ENCODE measurements at places on chromosomes 16 and 17.

DNA sequence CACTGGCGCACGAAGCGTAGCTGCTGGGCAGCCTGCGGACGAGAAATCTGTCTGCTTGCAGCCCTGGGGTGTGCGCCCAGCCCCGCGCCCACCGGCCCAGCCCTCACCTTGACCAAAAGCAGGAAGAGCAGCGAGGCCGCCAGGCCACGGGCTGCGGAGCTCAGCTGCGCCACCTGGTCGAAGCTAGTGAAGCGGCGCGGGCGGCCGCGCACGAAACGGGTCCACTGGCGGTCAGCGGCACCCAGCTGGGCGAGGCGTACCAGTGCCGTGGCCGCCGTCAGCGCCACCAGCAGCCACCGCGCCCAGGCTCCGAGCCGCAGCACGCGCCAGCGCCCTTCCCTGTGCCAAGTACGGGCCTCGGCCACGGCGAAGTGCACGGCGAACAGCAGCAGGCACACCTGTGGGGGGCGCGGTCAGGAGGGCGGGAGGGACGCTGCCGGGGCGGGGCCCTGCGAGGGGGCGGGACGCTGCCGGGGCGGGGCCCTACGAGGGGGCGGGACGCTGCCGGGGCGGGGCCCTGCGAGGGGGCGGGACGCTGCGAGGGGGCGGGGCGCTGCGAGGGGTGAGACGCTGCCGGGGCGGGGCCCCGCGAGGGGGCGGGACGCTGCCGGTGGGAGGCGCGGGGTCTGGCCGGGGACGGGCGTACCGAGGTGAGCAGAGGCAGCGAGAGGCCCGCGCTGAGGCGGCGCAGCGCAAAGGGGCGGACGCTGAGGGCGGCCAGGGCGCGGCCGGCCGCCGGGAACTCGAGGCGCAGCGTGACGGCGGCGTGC is 43.2 kb downstream of the TSC2 start:
- no peak for DNase-seq

DNA sequence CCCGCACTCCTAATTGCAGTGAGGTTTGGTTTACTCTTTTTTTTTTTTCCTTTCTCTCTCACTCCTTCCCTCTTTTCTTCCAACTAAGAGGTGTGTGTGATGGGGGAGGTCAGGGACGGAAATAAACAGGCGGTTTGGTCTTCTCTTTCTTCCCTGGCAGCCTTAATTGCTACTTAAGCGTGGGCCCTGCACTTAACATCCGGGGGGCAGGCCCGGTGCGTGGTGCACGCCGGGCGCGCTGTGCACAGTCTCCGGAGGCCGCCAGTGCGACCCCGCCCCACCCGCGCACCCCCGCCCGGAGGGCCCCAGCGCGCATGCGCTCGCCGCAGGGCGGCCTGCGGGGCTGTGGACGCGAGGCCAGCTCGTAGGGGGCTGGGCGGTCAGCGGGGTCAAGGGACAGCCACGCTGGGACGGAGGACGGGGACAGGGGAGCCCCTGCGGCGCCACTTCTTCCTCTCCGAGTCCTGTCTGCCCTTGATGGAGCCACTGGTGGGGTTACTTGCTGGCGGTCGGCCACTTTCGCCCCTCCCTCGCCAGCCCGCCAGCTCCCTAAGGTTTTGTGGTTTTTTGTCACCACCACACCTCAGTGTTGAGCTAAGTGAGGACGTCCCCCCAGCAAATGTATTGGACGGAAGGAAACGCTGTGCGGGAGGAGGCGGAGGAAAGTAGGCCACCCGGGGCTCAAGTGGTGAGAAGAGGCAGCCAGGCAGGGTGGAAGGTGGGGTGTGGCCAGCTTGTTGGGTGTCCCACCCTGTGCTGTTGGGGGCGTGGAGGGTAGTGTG is 120.9 kb downstream of the MRM1 start:
- DNase-seq = no peak

DNA sequence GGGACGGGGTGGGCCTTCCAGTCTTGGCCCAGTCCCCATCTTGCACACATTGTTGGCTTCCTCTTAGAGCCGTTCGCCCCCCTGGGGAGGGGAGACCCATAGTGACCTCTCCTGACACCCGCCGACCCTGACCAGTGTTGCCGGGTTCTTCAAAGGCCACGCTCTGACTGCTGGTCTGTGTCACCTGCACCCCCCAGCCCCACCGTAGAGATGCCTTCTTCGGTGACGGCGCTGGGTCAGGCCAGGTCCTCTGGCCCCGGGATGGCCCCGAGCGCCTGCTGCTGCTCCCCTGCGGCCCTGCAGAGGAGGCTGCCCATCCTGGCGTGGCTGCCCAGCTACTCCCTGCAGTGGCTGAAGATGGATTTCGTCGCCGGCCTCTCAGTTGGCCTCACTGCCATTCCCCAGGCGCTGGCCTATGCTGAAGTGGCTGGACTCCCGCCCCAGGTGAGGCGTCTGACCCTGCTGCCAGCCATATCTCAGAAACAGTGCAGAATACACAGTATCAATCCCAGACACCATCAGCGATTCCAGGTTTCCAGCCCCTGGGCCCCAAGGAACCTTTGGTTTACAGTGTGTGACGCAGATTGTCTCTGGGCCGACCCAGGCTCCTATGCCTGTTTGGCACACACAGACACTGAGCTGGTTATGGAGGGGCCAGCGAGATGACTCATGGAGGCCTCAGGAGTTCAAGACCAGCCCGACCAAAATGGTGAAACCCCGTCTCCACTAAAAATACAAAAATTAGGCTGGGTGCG is 1.3 kb downstream of the SLC26A11 start:
- DNase-seq = no peak

- DNase-seq = no peak
These were observed 396.8 kb downstream of the NPIPA8 start for GRCh38 chr16:17939723-17940122.

- no peak for DNase-seq
These were observed 389.6 kb upstream of the DYNLRB2 start for GRCh38 chr16:80150978-80151721.

All from HS-5 (cell line).